Stimulated activated CD4-positive, alpha-beta T cell treated with anti-CD3 and anti-CD28 coated beads, Interleukin-15, amount 100 ng/mL, for 48 hours (primary cell): ENCODE measurements at places on chromosomes 7 and 10.

- no peak for DNase-seq
These were observed 93.6 kb downstream of the CACNB2 start for GRCh38 chr10:18233775-18234174.

DNA sequence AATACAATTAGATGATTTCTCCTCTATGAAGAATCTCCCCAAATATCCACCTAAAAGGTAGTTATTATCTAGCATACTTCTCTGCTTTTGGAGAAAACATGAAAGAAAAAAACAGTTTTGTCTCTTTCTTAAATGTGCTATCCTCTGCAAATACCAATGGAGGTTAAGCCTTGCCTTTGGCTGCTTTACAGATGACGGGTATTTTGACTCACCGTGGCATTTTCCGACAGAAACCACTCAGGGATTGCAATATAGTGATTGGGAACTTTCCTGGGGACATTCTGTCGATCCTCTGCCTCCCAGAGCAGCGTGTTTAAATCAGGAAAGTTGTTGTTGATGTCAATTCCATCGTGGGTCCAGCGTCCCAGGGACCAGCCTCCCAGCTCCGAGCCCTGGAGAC lies 100.6 kb downstream of the GPR26 start:
- no peak for DNase-seq

- DNase-seq: no peak
These were observed 146.3 kb downstream of the ZNF22 start for GRCh38 chr10:45147000-45147399.

GRCh38 chr10:111298031-111298430 lies 221.2 kb downstream of the ADRA2A start:
- DNase-seq: no peak
